ENCODE measurements at places on chromosomes 6 and 20.
A peak's percentile ranks its signal among the peaks of the same experiment; 100 is the strongest.

DNA sequence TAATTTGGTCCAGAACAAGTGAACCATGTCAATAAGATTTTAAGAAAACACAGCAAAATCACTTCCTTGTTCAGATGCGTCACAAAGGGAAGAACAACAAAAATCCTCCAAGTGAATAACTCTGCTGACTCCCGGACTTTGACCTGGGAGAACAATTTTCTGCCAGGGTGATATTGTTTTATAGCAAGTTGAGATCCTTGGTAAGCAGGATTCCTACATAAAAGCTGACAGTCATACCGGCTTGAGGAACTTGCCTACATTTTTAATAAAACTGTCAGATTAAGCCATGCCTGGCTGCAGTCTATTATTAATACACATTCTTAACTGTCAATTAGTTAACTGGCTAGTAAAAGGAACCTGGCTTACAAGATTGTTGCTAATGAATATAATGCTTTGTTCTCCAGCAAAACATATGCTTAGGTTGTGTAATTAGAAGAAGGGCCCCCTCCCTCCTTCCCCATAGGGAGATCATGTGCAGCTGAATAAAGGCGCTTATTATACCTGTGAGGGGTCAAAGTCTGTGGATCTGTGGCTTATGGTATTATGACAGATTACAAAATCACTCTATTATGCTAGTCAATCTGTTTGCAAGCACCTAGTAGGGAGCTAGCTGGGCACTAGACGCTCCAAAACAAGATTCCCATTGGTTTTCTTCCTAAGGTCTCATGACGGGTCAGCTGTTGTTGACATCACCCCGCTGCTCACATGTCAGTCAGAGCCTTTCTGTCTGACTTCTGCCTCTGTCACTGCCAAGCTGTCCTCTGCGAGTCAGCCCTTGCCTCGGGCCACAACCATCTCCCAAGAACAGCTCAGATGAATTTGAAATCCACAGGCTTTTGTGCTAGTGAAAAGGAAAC is 44.6 kb upstream of the SEC63 start:
- no peak for DNase-seq

GRCh38 chr6:20350215-20350614 is 51.5 kb upstream of the E2F3 start:
- no peak for DNase-seq

GRCh38 chr6:142242269-142242668 is 59.5 kb upstream of the ADGRG6 start:
- DNase-seq = no peak

- DNase-seq = no peak
Measured at GRCh38 chr6:168876956-168877355, 376.7 kb downstream of the THBS2 start.

DNA sequence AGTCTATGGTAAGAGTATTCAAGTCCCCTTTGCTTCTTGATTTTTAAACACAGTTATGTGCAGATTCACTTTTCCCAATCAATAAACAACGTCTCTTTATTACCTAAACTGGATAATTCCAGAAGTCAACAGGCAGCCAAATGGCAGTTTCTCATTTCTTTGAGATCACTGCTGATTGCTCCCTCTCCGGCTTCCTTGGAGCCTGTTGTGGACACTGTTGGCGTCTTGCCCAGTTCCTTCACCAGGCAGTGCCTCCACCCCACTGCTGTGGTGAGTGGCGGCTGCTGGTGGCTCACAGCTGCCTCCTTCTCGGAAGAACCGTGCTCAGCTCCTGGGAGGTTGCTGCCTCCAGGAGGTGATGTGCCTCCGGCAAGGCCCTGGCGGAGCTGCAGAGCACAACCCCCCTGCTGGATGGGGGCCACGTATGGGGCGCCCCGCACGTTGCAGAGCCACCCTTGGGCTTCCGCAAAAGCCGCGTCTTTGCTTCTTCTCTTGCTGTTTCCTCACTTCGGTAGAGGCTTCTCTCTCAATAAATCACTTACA is 105.1 kb upstream of the CNKSR3 start:
- no peak for DNase-seq

GRCh38 chr20:36008461-36009035 is 40.2 kb downstream of the CNBD2 start:
- no peak for DNase-seq

GRCh38 chr20:31547720-31548298 is 33.6 kb downstream of the HM13 start:
- DNase-seq = no peak

- DNase-seq = no peak
Measured at GRCh38 chr6:10847684-10848083, 9.3 kb upstream of the MAK start.

GRCh38 chr6:83258517-83258916 is 65.4 kb downstream of the RWDD2A start:
- no peak for DNase-seq

DNA sequence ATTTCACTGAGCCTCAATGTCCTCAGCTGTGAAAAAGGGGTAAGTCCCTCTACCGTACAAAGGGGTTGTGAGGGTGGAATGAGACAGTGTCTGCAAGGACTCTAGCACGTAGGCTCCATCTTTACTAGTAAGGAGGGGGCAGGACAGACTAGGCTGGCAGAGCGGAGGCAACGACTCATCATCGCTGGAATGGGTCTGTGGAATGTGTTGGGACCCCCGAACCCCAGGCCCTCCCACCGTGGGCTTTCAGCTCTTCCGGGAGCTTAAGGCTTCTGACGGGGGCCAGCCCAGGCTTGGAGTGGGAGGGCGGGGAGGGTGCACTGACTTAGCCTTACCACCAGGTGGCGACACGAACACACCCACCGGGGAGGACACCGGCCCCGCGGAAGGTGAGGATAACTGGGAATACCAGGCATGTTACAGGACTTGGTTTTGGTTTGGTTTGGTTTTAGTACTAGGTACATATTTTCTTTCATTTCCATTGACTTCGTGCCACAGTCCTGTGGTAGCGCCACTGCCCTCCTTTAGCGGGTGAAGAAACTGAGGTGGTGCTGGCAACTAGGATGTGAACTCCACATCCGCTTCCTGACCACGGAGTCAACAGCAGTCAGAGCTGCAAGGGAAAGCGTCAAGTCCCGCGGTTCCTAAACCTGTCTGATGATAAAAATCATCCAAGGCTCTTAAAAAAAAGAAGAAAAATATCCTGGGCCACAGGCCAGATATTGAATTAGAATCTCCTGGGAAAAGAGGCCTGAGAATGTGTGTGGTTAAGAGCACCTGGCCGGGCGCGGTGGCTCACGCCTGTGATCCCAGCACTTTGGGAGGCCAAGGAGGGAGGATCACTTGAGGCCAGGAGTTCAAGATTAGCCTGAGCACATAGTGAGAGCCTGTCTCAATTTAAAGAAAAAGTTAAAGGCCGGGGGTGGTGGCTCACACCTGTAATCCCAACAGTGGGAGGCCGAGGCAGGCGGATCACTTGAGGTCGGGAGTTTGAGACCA is 10.3 kb upstream of the TULP1 start:
- peak; percentile 80 for DNase-seq

DNA sequence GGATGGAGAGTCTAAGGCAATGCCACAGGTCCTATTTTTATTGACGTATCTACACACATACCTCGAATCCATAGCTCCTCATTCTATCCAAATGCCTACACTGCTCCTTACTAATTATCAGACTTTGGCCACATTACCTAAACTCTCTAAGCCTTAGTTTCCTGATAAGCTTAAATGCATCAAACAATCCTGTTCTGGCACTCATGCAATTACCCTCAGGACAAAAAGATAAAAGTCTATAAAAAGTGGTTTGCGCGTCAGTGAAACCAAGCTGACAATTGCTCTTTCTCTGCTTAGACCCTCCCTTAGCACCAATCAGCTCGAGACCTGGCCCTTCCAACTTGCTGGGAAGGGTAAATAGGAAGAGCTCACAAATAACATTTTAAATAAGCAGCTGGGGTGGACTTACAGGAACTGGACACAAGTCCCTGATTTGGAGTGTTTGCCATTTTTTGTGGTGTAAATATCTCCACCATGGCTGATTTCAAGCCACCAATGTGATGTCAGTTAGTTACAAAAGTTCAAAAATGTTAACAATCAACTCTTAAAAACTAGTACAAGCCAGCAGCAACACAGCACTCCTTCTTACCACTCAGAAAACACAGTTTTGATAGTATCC is 7.2 kb upstream of the PLEKHG1 start:
- DNase-seq = no peak

- DNase-seq = no peak
Measured at GRCh38 chr20:19974630-19975435, 42.3 kb upstream of the NAA20 start.

DNA sequence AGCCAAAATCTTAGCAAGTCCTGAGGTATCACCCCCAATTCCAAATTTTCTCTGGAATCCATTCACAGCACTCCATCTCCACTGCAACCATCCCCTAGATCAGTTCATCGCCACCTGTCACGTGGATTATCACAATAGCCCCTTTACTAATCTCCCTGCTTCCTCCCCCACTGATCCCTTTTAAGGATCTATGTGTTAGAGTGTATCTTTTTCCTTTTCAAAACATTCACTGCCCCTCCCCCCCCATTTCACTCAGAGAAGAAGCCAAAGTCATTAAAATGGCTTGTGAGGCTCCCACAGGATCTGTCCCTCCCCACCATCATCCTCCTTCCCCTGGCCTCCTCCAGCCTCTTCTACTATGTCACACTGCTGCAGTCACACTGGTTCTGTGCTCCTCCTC is 18.4 kb upstream of the SPAG4 start:
- no peak for DNase-seq

DNA sequence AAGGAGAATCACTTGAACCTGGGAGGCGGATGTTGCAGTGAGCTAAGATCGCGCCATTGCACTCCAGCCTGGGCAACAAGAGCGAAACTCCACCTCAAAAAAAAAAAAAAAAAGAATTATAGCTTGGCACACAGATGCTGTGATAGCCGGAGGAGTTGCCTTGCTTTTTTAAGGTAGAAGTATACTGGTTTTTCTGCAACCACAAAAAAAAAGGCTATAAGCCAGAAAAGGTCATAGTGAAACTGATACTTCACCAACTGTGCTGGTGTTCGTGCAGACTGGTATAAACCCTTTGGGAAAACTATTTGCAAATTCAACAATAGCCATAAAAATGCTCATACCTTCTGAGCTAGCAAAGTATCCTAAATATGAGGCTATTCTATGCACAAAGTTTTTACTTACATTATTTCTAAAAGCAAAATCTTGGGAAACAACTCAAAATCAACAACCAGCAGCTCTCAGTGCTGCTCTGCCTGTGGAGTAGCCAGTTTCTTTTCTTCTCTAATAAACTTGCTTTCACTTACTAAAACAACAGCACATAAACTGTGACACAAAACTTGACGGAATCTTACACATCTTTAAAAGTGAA is 44.0 kb downstream of the B4GALT5 start:
- DNase-seq = no peak

- DNase-seq = no peak
Measured at GRCh38 chr6:115665310-115665709, 395.4 kb downstream of the FRK start.

- DNase-seq = no peak
Measured at GRCh38 chr6:40506954-40507353, 80.2 kb downstream of the LRFN2 start.

- DNase-seq = no peak
Measured at GRCh38 chr20:46099491-46100287, 9.9 kb upstream of the NCOA5 start.

DNA sequence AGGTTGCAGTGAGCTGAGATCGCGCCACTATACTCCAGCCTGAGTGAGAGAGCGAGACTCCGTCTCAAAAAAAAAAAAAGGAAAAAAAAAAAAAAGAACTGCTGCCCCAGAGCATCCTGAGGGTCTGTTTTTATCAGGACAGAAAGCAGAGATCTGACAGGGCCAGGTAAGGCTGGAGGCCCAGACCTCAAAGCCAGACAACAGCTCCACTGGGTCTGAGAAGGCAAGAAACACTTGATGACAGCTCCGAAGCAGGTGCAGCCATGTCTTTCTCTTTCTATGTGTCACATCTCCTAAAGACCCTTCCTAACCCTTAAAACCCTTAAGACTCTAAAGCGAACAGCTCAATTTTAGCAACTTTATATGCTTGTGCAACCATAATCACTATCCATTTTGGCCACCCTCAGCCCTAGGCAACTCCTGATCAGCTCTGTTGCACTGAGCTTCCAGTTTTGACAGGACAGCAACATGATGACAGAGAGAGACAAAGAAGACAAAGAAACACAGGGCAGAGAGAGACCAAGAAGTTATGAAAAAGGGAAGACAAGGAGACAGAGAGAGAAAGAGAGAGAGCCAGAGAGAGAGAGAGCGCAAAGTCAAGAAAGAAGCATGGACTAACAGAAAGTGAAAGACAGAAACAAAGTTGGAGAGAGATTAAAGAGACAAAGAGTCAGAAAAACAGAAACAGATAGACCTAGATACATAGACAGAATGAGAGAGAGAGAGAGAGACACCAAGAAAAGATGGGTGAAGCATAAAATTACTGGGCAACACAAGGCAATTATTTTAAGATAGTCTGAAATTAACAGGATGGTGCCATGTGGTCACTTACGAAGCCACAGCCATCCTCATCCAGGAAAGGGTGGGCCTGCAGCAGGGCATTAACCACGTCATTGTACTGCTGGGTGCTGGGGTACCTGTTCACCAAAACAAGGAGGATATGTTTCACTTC is 39.2 kb downstream of the SAMD3 start:
- no peak for DNase-seq

DNA sequence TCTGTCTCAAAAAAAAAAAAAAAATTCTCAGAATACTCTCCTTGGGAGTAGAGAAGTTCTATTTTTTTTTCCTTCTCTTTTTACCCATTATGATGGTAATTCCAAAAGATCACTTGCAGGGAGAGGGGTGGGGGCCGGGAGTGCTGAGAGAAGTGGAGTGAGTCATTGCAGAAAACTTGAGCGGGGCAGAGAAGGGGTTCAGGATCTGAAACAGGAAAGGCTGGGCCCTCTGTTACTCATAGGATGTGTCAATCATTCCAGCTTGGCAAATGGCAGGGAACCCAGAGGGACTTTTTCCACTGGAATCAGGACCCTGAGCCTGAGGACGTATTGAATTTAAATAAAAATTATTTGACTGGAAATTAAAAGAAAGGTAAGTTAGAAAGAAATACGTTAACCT is 111.4 kb upstream of the ARMC2 start:
- DNase-seq = no peak

DNA sequence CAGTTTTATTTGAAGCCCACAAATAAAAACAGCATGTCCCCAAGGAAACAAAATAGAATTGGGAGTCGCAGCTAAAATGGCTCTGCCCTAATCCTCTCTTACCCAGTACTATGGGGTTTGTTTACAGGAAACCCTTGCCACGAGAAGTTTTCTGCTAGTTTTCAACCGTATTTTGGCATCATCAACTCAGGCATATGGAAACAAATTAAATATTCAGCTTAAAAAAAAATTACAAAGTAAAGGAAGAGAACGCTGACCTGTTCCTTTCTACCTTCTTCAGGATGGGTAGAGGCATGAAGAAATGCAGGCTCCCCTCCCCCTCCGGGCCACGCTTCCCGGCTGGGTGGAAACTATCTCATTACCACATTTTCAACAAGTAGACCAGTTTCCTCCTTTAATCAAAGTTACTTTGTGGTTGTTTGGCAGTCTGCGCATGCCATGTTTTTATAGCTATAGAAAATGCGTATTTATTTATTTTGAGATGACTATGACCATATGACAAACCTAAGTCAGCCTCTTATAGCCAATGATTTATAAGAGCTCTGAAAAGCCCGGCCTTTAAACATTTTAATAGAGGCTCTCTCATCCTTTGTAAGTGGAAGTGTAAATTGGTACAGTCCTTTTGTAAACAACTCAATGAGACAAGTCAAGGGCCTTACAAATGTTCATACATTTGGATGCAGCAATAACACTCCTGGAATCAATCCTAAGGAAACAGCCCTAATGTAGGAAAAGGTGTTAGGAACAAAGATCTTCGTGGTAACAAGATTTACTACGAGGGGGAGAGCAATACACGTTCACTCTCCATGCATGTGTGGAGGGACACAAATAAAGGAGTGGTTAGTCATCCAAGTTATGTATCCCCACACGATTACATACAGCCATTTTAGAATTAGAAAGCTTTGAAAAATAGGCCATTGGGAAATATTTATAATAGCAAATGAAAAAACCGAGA is 16.1 kb upstream of the ZNF217 start:
- DNase-seq = peak; percentile 69
